Epithelial cell of proximal tubule (primary cell): ENCODE measurements at places on chromosomes 2 and 18. TPM values are rescaled to one million over a fixed set of nuclear protein-coding genes. Genes with fewer than 3 reads are reported as not detected.

Gene DSC1
- total RNA-seq: not detected in 2 replicates

Gene ABCG5
- total RNA-seq: not detected in 2 replicates

Gene SERPINB4
- not detected in 2 replicates for total RNA-seq

Gene ICOS
- not detected in 2 replicates for total RNA-seq

Gene RPRD1A
- total RNA-seq: 41.3 and 45.4 TPM in 2 replicates

Gene HES6
- 20.3 and 25.5 TPM in 2 replicates for total RNA-seq

Gene WNT10A
- total RNA-seq: 1.2 and 2.2 TPM in 2 replicates

Gene HAAO
- 2.2 and 6.1 TPM in 2 replicates for total RNA-seq

Gene AMER3
- total RNA-seq: not detected in 2 replicates

Gene DAPL1
- total RNA-seq: not detected in 2 replicates

Gene ZNF385B
- under 0.01 and 0.69 TPM in 2 replicates for total RNA-seq

Gene IL36RN
- not detected in 2 replicates for total RNA-seq
